ENCODE measurements at places on chromosomes 2 and 18. TPM values are rescaled to one million over a fixed set of nuclear protein-coding genes. Genes with fewer than 3 reads are reported as not detected.

- DNase-seq: no peak
Measured at GRCh38 chr18:42094875-42095274, 139.8 kb downstream of the PIK3C3 start.

GRCh38 chr2:28758459-28758858 lies 6.8 kb downstream of the PPP1CB start:
- DNase-seq: no peak

DNA sequence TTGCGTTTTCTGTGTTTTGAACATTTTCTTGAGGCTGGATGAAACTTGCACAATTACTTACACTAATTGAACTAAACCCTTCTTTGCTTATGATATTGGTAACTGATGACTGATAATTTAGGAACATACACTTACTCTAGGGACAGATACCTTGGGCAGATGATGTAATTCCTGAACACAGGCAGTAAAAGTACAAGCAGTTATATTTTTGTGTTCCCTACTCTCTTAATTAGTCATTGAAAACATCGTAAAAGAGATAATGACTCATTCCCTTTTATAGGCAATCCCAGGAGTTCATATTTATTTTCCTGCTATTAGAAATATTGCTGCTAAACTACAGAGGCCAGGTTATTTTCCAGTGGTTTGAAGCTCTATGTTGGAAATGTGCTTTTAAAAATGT lies 46.4 kb downstream of the CCDC85A start:
- DNase-seq: no peak

DNA sequence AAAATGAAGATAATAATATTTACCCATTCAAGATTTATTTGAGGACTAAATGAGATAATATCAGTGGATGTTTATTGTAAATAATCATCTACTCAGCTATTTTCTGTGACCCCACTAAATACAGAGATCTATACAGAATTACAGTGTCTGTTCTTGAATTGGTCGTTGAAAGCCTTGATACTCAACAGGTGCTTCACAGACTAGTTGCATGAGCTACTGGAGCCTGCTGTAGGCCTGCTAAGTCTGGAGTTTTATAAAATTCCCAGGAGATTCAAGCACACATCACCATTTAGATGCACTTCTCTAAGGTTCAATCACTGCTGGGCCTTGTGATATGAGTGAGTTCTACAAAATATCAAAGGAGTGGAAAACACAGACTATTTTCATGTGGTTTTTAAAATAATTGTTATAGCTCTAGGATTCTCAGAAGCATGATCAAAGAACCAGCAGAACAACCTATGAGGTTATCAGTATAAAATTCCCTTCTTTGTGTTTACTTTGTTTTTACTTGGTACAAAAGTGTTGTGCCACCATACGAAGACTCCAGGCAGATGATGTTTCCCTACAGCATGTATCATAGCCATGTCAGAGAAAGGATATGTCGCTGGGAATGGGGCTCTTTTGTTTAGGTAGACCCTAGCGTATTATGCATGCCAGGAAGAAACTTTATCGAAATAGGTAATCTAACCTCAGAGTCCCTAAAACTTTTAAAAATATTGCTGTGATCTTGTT lies 7.1 kb downstream of the SULT1C4 start:
- no peak for DNase-seq

FAM110C gene
- not detected for total RNA-seq

GKN1 gene
- total RNA-seq: not detected
